RCC 7860 (cell line): ENCODE measurements at places on chromosomes 7 and 10.

- peak; percentile 97 for DNase-seq
Observed at GRCh38 chr10:93471110-93471651, 11.0 kb downstream of the MYOF start.

- no peak for DNase-seq
Observed at GRCh38 chr10:102413806-102414561, 4.6 kb downstream of the PSD start.

DNA sequence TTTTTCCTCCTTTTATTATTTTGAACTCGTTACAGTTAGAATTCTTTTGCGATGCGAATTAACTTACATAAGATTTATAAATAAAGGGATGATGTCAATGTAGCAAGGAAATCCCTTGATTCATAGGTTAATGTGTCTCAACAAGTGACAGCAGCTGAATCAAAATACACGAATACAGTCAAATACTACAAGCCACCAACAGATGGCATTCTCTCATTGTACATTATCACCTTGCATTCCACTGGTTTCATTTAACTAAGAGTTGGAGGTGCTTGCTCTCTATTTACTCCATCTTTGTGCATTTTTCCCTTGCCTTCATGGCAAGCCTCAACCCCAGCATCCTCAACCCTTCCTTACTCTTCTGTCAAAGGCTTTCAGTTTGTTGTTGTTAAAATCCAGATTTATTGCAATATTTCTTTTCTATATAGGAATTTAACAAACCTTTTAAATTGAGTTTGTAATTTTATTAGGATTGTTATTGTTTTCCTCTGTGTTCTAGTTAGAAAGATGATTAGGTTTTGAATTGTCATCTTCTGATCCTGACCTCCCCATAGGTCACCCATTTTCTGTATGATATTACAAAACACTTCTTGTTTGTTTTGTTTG, 78.3 kb downstream of the SLC25A40 start:
- DNase-seq: peak; percentile 76

GRCh38 chr10:75097666-75098285, 13.7 kb upstream of the SAMD8 start:
- no peak for DNase-seq

- no peak for DNase-seq
Observed at GRCh38 chr10:101708870-101709269, 13.9 kb upstream of the FBXW4 start.

DNA sequence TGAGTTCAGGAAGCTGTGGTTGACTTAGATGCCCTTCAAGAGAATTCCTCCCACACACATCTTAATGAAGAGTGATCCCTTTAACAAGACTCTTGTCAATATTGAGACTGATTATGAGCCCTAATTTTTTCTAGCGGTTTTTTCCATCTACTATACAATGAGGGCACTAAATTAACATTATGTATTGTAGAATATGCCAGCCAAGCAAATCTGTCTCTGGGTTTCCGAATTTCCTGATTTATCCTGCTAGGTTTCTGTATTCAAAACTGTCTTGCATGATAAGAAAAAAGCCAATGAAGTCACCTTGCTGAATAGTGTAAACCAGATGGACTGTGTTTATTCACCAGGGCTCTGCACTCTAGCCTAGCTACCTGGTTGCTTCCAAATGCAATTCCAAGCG, 224.2 kb upstream of the KMT2E start:
- no peak for DNase-seq
